CD4-positive, alpha-beta T cell (primary cell): ENCODE measurements at places on chromosomes 2 and 18. TPM values are rescaled to one million over a fixed set of nuclear protein-coding genes. Genes with fewer than 3 reads are reported as not detected.

GRCh38 chr2:106363791-106364190 is 104.4 kb downstream of the RGPD3 start:
- DNase-seq: no peak

TUBB8B gene
- not detected for total RNA-seq

DNA sequence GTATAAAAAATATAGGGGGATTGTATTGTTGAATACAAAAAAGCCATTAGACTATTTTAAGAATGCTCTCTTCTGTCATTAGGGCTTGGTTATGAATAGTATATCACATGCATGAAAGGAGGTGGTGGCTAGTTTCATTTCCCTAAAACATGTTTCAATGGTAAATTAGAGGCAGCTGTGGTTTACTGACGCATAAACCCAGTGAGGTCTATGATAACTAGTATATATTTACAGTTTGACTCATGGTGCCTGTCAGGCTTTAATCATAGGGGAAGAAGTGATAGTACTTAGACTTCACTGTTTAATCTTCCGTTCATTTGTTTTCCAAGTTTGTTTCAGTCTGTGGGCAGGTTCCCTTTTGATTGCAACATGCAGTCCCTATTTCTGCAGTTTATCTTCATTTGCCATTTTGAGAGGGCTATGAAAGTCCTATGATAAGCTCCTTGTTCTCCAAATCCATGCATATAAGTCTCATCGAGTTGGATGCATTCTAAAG is 55.1 kb upstream of the MAP4K3 start:
- DNase-seq: peak; percentile 54

- DNase-seq: no peak
These were observed 21.5 kb upstream of the SPRED2 start for GRCh38 chr2:65453916-65454315.

SERPINB3 gene
- not detected for total RNA-seq

DNA sequence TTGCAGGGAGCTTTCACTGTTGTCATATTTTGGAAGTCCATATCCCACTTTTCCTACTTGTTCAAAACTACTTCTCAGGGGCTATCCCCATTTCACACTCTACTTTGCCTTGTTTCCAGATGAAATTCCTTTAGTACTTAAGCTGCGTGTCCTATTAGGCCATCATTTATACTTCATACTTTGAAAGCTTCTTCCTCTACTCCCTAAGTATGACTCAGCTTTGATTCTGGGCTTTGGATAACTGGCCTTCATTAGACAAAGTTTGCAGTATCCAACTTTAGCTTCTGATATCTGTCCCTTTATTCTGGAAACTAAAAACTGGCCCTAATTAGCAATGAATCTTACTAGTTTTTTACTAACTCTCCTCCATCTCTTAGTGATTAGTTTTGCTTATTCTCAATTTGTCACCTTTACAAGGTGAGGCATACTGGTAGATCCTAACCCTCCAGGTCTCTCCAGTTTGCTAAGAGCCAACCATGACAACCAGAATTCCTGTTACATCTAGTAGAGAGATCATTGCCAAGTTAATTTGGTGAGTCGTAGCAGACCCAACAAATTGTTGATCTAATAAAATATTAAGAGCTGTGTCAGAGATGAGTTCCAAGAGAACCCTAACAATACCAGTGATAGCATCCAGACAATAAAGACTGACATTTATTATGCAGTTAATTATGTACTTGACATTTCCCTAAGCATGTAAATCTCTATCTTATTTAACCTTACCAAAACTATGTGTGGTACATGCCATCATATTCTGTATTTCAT is 31.2 kb upstream of the ITGAV start:
- no peak for DNase-seq

EVX2 gene
- total RNA-seq: not detected

DNA sequence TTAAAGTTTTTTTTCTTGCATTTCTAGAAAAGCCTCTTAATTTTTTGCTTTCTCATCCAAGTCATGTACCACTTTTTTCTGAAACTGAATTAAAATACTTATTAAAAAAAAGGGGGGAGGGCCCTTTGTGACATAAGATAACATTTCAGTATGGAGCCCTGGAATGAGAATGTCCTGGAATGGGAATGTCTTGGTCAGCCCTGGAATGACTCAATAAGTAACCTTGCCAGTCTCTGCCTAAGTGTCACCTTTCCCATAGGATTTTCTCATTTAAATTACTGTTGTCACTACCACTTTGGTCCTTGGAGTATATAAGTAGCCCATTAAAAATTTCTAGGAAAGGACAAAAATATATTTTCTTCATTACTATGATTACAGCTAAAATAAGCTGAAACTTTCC is 4.7 kb downstream of the UBXN2A start:
- DNase-seq: no peak

DNA sequence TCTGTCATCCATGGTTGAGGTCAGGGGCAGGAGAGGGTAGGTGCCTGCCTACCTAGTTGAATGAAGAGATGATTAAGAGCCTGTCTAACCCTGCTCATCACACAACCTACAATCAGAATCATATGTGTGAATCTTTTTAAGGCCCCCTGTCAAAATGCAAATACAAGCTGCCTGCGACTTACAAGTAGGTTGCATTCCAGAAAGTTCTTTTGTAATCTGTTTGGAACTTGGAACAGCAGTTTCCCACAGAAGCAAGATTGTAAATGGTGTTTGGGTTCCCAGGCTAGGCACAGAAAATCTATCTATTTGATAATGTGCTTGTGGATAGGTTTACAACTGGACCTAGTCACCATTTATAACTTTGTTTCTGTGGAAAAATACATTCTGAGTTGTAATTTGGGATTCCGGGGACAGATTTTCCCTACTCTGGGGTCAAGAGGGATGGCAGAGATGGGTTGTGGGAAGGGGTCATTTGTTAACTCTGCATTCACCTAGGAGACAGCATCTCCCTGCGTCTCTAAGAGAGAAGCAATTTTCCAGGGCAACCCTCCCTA is 4.4 kb downstream of the LIPG start:
- DNase-seq: no peak

SPC25 gene
- 0.17 TPM for total RNA-seq

NRP2 gene
- total RNA-seq: not detected

GRCh38 chr2:190367091-190367490 is 23.7 kb downstream of the INPP1 start:
- no peak for DNase-seq

ATP8B1 gene
- total RNA-seq: not detected

SPATA3 gene
- total RNA-seq: not detected

- no peak for DNase-seq
These were observed 211.9 kb downstream of the BABAM2 start for GRCh38 chr2:28102455-28102874.

ZNF892 gene
- total RNA-seq: 1.1 TPM

GRCh38 chr2:234981197-234982095 is 29.6 kb downstream of the SH3BP4 start:
- DNase-seq: no peak

- DNase-seq: no peak
These were observed 901 bp downstream of the SPOPL start for GRCh38 chr2:138502255-138503086.

GRCh38 chr2:102094917-102095316 is 47.6 kb upstream of the IL1R1 start:
- no peak for DNase-seq

HS6ST1 gene
- total RNA-seq: 8.7 TPM

DNA sequence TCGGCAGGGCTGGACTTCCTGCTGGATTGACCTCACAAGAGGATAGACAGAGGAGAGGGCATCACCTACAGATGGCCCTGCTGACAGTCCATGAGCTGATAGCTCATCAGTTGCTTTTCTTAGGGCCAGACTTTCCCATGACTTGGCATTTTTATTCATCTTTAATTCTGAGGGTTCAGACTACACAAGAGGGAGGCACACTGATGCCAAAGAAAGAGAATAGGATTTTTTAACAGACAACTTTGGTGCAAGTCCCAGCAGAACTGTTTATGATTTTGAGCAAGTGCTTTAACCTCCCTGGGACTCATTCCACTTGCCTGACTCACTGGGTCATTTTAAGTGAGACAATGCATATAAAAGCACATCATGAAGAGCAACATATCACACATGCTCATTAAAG is 299.2 kb downstream of the INSIG2 start:
- DNase-seq: no peak

CROCC2 gene
- total RNA-seq: not detected

TDRD15 gene
- not detected for total RNA-seq

DNA sequence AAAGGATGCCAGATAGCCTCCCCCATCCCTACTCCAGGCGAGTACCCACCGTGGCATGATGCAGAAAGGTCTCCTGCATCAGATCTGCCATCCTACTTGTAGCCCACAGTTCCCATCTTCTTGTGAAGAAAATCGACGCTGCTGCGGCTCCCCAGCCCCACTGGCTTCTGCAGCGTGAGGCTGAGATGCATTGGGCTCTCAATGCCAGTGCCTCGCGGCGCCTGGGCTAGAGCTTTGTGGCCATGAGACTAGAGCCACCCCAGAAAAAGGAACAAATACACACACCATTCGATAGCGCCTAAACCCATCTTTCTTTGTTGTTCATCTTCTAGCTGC is 2.8 kb downstream of the NOL4 start:
- DNase-seq: no peak

HRH4 gene
- 0.22 TPM for total RNA-seq

DNA sequence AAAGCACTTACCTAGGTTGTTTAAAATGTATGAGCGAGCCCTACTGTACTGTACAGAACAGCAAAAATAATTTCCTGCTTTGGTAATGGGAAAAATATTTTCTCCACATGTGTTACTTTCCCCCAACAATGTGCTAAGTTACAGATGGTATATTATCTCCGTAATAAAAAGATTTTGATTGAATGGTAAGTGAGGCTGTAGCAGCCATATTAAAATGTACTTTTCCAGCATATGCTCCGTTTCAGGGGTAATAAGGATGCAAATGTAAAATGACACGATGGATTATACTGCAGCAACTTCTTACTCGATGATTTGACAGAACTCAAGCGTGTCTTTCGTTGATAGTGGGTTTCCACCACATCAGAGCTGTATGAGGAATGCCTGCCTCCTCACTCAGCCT is 50.5 kb downstream of the OSBPL6 start:
- DNase-seq: no peak

PUS10 gene
- total RNA-seq: 2.6 TPM

DNA sequence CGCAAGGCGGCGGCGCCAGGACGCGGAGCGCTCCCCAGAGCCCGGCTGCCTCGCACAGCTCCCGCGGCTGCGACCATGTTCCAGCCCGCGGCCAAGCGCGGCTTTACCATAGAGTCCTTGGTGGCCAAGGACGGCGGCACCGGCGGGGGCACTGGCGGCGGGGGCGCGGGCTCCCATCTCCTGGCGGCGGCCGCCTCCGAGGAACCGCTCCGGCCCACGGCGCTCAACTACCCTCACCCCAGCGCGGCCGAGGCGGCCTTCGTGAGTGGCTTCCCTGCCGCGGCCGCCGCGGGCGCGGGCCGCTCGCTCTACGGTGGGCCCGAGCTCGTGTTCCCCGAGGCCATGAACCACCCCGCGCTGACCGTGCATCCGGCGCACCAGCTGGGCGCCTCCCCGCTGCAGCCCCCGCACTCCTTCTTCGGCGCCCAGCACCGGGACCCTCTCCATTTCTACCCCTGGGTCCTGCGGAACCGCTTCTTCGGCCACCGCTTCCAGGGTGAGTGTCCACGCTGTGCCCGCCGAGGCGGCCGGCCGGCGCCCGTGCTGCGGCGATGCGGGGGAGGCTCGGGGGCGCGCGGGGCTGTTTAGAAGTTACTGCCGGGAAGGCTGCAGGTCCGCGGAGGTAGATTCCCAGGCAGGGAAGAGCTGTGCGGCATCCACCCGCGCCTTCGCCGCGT is 696 bp downstream of the EMX1 start:
- no peak for DNase-seq
